ENCODE measurements at places on chromosomes 12 and 14.

DNA sequence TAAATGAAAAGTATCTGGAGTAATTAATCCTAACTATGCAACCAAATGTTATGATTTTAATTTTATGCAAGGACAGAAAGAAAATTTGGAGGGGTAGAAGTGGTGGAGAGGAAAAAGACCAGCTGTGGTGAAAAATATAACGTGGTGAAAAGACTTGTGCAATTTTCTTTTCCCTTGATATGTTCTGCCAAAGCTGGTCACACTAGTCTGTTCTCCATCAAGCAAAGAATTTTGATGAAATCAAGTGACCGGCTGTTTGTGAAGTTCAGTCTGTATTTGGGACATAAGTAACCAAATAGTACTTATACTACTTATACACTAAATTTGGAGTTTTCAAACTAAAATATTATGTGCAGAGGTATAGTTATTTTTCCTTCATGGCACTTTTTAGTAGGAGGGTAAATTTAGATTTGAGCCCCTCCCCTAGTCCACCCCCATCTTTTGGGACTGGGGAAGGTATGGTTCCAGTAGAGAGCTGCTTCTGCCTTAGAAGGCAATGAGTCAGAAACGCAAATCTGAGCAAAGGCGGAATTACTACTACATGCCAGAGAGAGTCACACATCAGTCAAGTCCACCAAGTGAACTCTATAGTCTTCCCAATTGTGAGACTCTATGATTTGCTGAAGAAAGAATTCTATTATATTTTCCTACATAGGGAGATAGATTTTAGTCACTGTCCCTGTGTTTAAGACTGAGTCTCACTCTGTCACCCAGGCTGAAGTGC is 229.7 kb downstream of the SLC25A21 start:
- no peak overlapping the region for H3K27ac ChIP-seq
- H3K4me1 ChIP-seq: no peaks in the 10 kb centered on the region
- no peak for DNase-seq
- no peaks in the 10 kb centered on the region for H3K36me3 ChIP-seq
- no peak overlapping the region for H3K4me3 ChIP-seq
- no peaks in the 10 kb centered on the region for H3K27me3 ChIP-seq

DNA sequence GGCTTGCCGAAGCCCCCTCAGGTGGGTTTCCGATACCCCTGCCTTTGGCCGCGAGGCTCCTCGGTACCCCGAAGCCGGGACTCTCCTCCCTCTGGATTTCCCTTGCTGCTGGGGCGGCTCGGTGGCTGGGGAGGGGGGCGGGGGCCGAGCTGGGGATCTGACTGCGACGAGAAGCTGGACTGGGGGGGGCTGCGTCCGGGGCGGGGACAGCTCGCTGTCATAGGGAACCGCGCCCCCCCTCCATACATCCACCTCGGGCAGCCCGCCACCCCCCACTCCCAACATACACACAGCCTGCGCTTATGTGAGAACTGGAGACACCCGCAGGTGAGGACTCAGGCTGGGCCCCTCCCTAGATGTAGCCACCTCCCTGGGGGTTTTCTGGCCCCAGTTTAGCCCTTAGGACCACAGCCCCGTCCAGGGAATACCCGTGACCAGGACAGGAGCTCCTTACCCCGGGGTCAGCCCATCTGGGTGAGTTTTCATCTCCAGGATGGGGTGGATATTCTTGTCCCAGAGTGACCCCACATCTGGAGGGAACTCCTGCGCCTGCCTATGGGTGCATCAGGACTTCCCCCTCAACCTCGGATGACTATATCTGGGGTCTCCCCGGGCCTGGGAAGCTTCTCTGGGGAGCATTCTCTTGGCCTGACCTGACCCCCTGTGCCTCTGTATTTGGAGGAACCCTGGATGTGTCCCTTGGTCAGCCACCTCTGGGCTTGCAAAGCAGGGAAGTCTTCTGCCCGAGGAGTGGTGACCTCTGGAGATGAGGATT is 687 bp downstream of the ASIC1 start:
- no peaks in the 10 kb centered on the region for H3K36me3 ChIP-seq
- peak overlapping the region; percentile 68 for H3K4me3 ChIP-seq
- H3K4me1 ChIP-seq: no peaks in the 10 kb centered on the region
- no peaks in the 10 kb centered on the region for H3K27me3 ChIP-seq
- H3K27ac ChIP-seq: no peak overlapping the region

GRCh38 chr12:13044906-13045299 is 722 bp downstream of the FAM234B start:
- H3K27me3 ChIP-seq: no peaks in the 10 kb centered on the region
- H3K27ac ChIP-seq: no peak overlapping the region
- no peaks in the 10 kb centered on the region for H3K36me3 ChIP-seq
- peak overlapping the region; percentile 100 for H3K4me3 ChIP-seq
- H3K4me1 ChIP-seq: no peaks in the 10 kb centered on the region

- no peak overlapping the region for H3K27ac ChIP-seq
- H3K27me3 ChIP-seq: no peaks in the 10 kb centered on the region
- no peaks in the 10 kb centered on the region for H3K4me1 ChIP-seq
- no peak for DNase-seq
- no peaks in the 10 kb centered on the region for H3K36me3 ChIP-seq
Measured at GRCh38 chr12:80892597-80893445, 44.9 kb downstream of the LIN7A start.

- no peak overlapping the region for H3K27ac ChIP-seq
- DNase-seq: no peak
- H3K36me3 ChIP-seq: no peaks in the 10 kb centered on the region
- H3K27me3 ChIP-seq: peaks cover 41% of the 10 kb centered on the region
Measured at GRCh38 chr12:70360218-70360617, 5.9 kb upstream of the KCNMB4 start.

- no peaks in the 10 kb centered on the region for H3K4me1 ChIP-seq
- H3K27ac ChIP-seq: no peak overlapping the region
- no peaks in the 10 kb centered on the region for H3K27me3 ChIP-seq
- no peak for DNase-seq
- no peak overlapping the region for H3K4me3 ChIP-seq
- H3K36me3 ChIP-seq: no peaks in the 10 kb centered on the region
Measured at GRCh38 chr14:101657372-101657771, 96.1 kb downstream of the DIO3 start.

- no peak for DNase-seq
- no peaks in the 10 kb centered on the region for H3K27me3 ChIP-seq
- H3K27ac ChIP-seq: no peak overlapping the region
- no peaks in the 10 kb centered on the region for H3K4me1 ChIP-seq
Measured at GRCh38 chr14:76446921-76447320, 71.0 kb downstream of the ESRRB start.

GRCh38 chr14:89574420-89574819 is 157.4 kb upstream of the FOXN3 start:
- H3K27me3 ChIP-seq: no peaks in the 10 kb centered on the region
- no peak overlapping the region for H3K27ac ChIP-seq
- no peaks in the 10 kb centered on the region for H3K36me3 ChIP-seq
- DNase-seq: no peak

- no peak overlapping the region for H3K4me3 ChIP-seq
- H3K27ac ChIP-seq: no peak overlapping the region
- no peaks in the 10 kb centered on the region for H3K4me1 ChIP-seq
- H3K27me3 ChIP-seq: no peaks in the 10 kb centered on the region
- no peak for DNase-seq
Measured at GRCh38 chr12:71641390-71641789, 22.3 kb downstream of the ZFC3H1 start.

DNA sequence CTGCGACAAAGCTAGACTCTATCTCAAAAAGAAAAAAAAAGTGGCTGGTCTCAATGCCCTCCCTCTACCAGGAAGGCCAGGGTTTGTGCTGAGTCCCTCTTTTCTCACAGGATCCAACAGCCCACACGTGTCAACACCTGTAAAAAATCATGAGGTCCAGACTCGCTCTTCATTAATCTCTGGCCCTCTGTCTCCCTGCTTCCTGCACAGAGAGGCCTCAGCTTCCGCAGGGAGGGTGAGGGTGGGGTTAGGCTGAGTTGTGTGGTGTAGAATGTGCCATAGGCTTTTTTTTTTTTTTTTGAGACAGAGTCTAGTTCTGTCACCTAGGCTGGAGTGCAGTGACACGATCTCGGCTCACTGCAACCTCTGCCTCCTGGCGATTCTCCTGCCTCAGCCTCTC is 6.1 kb downstream of the CFAP73 start:
- H3K4me3 ChIP-seq: no peak overlapping the region
- H3K27me3 ChIP-seq: no peaks in the 10 kb centered on the region
- no peak for DNase-seq
- no peak overlapping the region for H3K27ac ChIP-seq
- peaks cover 21% of the 10 kb centered on the region for H3K36me3 ChIP-seq

- no peak for DNase-seq
- no peaks in the 10 kb centered on the region for H3K36me3 ChIP-seq
- H3K4me3 ChIP-seq: no peak overlapping the region
- H3K27me3 ChIP-seq: no peaks in the 10 kb centered on the region
- H3K27ac ChIP-seq: no peak overlapping the region
Measured at GRCh38 chr14:53894456-53894855, 62.2 kb downstream of the BMP4 start.

DNA sequence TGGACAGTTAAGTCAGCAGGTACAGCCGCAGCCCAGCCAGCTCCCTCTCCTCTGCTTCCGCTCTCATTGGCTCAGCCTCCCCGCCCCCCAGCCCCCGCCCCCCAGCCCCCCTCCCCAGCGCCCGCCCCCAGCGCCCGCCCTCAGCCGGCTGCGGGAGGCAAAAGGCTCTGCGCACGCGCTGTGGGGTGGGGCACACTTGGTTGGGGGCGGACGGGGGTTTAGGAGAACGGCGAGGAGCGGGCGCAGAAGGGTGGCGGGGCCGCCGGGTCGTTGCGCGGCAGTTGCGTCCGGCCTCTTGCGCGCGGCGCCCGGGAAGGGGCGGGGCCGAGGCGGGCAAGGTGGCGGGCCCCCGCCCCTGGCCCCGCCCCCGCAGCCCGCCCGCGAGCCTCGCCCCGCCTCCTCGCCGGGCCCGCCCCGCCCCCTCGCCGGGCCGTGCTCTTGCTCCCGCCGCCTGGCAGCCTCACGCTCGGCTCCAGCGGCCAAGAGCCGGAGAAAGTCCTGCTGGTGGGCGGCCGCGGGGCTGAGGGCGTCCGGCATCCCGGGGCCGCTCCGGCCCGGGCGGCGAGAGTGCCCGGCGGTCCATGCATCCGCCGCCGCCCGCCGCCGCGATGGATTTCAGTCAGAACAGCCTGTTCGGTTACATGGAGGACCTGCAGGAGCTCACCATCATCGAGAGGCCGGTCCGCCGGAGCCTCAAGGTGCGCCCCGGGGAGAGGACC is at the start of gene PPP4R4:
PPP4R4 (plus strand) TSS at position 438 of the 719 bp plus-strand sequence; CDS start at position 582, 144 bp downstream.
- H3K27ac ChIP-seq: no peak within 1 kb of the TSS
- H3K27me3 ChIP-seq: no peaks in the 10 kb centered on the region
- peak; percentile 97 for DNase-seq

Measured in pancreas (tissue), 10 donors.